ENCODE measurements at places on chromosomes 11 and 22. TPM values are rescaled to one million over a fixed set of nuclear protein-coding genes. Genes with fewer than 3 reads are reported as not detected.

YPEL1 gene
- 38.7 TPM for total RNA-seq

CASP4 gene
- total RNA-seq: 5.2 TPM

APOL5 gene
- not detected for total RNA-seq

INSC gene
- total RNA-seq: 0.36 TPM

PIH1D2 gene
- total RNA-seq: 3.4 TPM
